ENCODE measurements at places on chromosomes 12 and 14.

DNA sequence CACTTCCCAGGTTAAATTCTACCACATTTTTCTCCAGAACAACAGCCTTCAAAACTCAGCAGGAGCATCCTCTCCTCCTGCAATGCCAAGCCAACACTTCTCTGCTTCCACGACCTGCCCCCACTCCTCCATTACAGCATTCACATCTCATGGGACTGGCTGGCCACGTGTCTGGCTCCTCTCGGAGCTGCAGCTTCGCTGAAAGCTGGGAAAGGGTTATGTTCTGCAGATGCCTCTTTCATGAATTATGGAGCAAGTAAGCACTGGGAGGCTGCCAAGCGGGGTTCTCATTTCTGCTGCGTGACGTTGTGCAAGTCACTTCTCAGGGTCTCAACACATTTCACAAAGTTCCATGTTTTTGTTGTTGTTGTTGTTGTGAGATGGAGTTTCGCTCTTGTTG lies 142.2 kb upstream of the RFLNA start:
- DNase-seq, result no peak

DNA sequence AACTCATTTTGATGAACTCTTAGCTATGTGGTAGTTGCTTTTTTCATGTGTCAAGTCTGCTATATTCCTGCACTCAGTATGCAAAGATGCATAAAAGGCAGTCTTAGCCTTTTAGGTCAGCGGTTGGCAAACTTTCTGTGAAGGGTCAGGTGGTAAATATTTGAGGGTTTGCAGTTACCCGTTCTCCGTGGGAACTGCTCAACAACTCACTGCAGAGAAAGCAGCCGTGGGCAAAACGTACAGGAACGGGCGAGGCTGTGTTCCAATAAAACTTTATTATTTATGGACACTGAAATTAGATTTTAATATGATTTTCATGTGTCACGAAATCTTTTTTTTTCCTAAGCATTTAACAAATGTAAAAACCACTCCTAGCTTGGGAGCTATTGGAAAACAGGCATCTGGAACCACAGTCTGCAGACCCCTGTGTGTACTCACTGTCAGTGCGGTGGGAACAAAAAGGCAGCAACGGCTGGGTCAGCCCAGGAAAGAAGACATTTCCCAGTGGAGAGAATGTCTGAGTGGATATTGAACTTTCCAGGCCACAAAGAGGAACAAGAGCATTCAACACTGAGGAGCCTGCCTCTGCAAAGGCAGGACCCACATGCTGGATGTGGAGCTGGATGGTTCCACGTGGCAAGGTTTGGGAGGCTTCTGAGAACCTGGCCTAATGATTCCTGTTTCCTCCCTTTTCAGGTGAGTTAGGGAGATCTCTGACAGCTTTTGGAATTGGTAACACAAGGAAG lies 3.5 kb upstream of the ACACB start:
- DNase-seq, result no peak

GRCh38 chr14:66944872-66945271 lies 244.4 kb upstream of the GARIN2 start:
- DNase-seq, result no peak

GRCh38 chr14:104423701-104424405 lies 155.7 kb upstream of the C14orf180 start:
- DNase-seq, result peak; percentile 60

GRCh38 chr14:77043177-77043983 lies 14.9 kb upstream of the IRF2BPL start:
- DNase-seq, result no peak

DNA sequence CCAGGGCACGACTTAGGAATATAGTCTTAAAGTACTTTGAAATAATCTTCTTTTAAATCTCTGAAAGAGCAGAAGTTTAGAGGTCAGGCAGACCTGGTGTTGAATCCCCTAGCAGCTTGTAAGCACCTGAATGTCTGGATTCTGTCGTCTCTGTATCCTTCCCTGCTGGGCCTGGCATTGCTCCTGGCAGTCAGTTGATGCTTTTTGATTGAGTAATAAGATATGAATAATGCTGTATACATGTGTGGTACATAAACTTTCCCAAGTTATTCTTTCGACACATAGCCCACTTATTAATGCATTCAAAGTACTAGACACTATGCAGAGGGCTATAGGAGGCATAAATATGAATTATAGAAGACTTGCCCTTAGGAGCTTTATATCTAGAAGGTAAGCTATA lies 31.4 kb downstream of the EVL start:
- no peak for DNase-seq

- DNase-seq, result no peak
These were observed 251.1 kb downstream of the BCAT1 start for GRCh38 chr12:24697769-24698168.

DNA sequence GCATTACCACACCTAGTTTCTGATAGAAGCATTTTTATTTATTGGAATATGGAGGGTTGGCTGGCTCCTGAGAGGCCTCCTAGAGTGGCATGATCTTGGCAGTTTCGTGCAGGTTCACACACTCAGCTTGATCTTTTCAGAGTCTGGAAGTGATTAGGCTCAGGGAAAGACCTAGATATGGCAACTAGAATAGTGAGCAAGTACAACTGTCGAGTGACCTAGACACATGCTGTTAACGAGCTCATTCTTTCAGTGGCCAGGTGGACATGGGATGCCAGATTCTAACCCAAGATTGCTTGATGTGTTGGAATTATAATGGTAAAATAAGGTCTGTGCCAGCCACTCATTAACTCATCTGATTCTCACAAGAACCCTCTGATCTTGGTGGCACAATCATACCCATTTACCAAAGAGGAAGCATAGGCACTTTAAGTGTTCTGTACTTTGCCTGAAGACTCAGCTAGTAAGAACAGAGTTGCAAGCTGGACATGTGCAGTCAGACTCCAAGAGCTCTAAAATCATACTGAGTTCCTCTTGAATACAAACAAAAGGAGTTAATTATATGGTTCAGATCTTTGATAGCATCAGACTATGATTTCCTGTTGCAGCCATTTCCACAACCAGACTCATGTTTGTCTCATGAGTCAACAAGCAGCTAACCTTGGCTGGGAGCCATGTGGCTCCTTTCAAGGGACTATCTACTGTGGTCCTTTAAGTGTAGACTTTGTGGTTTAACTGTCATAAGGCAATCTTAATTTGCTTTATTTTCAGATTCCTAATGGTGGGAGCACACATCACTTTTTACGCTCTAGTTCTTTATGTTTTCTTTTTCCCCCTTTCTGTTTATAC lies 144.2 kb downstream of the PLEKHA5 start:
- DNase-seq, result no peak

DNA sequence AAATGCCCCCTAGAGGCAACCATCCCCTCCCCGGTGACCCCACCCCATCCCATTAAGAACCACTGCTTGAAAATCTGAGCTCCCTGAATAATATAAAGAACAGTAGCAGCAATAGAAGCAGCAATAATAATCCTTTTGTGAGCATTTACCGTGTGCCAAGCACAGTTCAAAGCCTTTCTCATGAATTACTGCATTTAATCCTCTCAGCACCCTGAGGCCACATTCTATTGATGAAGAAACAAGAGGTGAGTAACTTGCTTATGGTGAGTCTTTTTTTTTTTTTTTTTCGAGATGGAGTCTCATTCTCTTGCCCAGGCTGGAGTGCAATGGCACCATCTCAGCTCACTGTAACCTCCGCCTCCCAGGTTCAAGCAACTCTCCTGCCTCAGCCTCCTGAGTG lies 65.0 kb downstream of the KCNK10 start:
- no peak for DNase-seq

- no peak for DNase-seq
These were observed 2.6 kb downstream of the CCDC85C start for GRCh38 chr14:99601361-99601831.

- DNase-seq, result no peak
These were observed 7.0 kb upstream of the MAP1LC3B2 start for GRCh38 chr12:116551952-116552772.

GRCh38 chr14:99772371-99773283 lies 20.6 kb upstream of the EML1 start:
- DNase-seq, result no peak

- no peak for DNase-seq
These were observed 78.6 kb downstream of the LRRC9 start for GRCh38 chr14:59998564-59998963.

- DNase-seq, result no peak
These were observed 22.1 kb downstream of the PACS2 start for GRCh38 chr14:105336477-105337287.

- DNase-seq, result no peak
These were observed 269.8 kb downstream of the ATP23 start for GRCh38 chr12:58211211-58211610.

- no peak for DNase-seq
These were observed 236.2 kb downstream of the AKAP6 start for GRCh38 chr14:32565256-32565655.

GRCh38 chr14:43019826-43020225 lies 1413.2 kb downstream of the LRFN5 start:
- no peak for DNase-seq

DNA sequence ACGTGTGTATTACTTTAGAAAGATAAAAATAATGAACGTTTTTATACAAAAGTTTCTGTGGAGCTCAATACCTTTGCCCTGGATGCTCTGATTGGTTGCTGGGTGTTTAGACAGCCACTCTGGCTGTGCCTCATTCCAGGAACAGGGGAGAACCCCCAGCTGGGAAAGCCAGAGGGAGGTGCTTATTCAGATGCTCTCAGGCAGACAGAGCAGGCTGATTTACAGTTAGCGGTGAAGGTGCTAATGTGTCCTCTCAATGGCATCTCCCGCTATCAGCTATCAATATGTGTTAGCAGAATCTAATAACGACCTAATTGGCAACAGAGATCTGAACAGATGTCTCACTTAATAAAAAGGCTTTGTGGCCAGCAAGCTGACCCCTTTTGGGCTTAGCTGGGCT lies 402.3 kb downstream of the NUAK1 start:
- DNase-seq, result no peak

DNA sequence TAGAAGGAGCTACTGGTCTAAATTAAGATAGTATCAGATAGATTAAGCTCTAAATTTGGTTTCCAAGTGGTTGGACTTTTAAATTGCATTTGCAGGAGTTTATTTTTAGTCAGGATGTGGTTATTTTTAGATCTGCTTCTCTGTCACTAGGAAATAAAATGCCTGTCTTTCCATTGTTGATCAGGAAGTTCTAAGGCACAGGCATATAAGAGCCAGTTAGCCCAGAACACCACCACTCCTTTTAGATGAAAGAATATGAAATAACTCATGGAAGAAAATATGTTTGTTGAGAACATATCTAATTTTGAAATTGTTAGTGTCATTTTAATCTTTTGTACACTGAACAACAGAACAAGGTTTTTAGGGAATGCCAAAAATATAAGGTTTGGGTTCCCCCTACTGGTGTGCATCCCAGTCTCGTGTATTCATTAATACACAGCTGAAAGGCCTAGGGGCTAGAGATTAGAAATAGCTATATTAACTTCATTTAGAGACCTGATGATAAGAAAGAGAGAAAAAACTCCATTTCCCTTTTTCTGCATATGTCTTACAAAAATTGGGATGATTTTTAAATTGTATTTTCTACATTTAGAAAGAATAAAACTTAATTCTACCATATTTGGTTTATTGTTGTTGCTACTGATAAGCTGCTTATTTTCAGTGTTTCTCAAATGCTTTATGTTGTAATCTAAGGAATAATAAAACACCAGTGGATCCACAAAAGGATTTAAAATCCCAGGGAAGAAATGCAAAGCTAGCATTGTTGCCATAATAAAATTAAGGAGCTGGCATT lies 67.2 kb downstream of the RIC8B start:
- no peak for DNase-seq

DNA sequence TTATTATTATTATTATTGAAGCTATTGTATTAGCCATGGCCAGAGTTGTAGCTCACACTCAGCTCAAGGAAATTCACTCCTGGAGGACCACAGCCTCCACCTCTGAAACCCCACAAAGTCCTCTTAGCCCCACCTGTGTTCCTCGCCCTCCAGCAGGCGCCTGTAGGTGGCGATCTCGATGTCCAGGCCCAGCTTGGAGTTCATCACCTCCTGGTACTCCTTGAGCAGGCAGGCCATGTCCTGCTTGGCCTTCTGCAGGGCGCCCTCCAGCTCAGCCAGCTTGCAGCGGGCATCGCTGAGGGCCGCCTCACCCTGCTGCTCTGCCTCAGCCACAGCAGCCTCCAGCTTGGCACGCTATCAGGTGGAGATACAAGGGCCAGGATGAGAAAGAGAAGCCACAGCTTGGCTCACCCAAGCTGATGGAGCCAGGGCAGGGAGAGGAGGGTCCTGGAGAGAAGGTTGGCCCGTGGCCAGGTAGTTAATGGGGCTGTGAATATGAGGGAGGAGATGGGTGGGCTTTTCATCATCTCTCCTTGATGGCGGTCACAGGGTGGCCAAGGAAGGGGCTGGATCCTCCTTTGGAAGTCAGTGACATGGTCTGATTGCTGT lies 5.1 kb downstream of the KRT85 start:
- no peak for DNase-seq

DNA sequence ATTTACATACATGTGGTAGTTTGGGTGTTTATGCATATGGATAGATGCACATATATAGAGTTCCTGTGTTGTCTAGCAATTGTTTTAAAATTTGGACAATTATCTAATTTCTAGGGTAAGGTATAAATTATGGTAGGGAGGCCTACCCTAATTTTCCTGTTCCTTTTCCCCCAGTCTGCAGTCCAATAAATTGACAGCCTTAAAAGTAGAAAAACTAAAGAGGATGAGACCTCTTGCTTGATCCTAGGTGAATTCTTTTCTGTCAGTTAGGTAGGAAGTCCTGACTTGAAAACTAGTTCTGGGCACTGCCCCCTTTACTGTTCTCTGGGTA lies 2.1 kb upstream of the CDKN1B start:
- no peak for DNase-seq

All from chondrocyte (in vitro differentiated cells).